HepG2 (cell line): ENCODE measurements at places on chromosomes 1 and 21.

- DNase-seq, result no peak
- H3K4me1 ChIP-seq, result no peaks in the 10 kb centered on the region
- no peak overlapping the region for H3K4me3 ChIP-seq
- no peaks in the 10 kb centered on the region for H3K36me3 ChIP-seq
- peaks cover 3% of the 10 kb centered on the region; the same call in 1 of the 3 replicates for H3K27me3 ChIP-seq
These were observed 45.5 kb downstream of the GNG12 start for GRCh38 chr1:67787746-67788145.

GRCh38 chr1:119713039-119713748, 1.5 kb downstream of the PHGDH start:
- no peak for DNase-seq
- peaks cover 53% of the 10 kb centered on the region for H3K4me1 ChIP-seq
- H3K27ac ChIP-seq, result peak overlapping the region; percentile 84
- H3K4me3 ChIP-seq, result peak overlapping the region; percentile 67
- no peaks in the 10 kb centered on the region; the same call in 2 of the 3 replicates for H3K36me3 ChIP-seq
- H3K27me3 ChIP-seq, result no peaks in the 10 kb centered on the region

- peak; percentile 63 for DNase-seq
- H3K4me1 ChIP-seq, result peaks cover 43% of the 10 kb centered on the region
- peak overlapping the region; percentile 80 for H3K4me3 ChIP-seq
These were observed 1.2 kb downstream of the MTF2 start for GRCh38 chr1:93080179-93080823.

GRCh38 chr1:54819195-54819536, 18.0 kb upstream of the TTC22 start:
- H3K4me1 ChIP-seq, result peaks cover 6% of the 10 kb centered on the region
- no peaks in the 10 kb centered on the region for H3K36me3 ChIP-seq
- H3K27me3 ChIP-seq, result peaks cover 35% of the 10 kb centered on the region; the same call in 2 of the 3 replicates
- no peak overlapping the region for H3K4me3 ChIP-seq
- H3K27ac ChIP-seq, result no peak overlapping the region

GRCh38 chr1:156706657-156707416, 1.5 kb upstream of the CRABP2 start:
- no peak for DNase-seq
- peak overlapping the region; percentile 41; the same call in 1 of the 2 replicates for H3K4me3 ChIP-seq
- no peaks in the 10 kb centered on the region for H3K36me3 ChIP-seq
- H3K4me1 ChIP-seq, result peaks cover 25% of the 10 kb centered on the region
- H3K27me3 ChIP-seq, result peaks cover 71% of the 10 kb centered on the region

DNA sequence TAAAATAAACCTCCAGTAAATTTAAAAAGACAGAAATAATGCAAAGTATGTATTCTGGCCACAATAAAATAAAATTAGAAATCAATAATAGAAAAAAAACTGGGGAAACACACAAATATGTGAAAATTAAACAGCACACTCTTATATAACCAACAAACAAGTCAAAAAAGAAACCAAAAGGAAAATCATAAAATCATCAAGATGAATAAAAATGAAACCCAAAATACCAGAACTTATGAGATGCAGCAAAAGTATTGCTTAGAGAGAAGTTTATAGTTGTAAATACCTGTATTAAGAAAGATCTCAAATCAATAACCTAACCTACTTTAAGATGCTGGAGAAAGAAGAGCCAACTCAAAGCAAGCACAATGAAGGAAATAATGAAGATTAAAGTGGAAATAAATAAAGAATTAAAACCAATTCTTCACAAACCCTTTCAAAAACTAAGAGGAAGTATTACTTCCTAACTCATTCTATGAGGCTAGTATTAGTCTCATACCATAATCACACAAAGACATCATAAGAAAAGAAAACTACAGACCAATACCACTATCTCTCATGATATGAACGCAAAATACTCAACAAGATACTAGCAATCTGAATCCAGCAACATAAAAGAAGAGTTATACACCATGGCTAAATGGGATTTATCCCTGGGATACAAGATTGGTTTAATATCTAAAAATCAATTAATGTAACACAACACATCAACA, 6.4 kb upstream of the KRTAP10-3 start:
- H3K27me3 ChIP-seq, result no peaks in the 10 kb centered on the region; the same call in 1 of the 2 replicates
- no peak for DNase-seq
- no peaks in the 10 kb centered on the region for H3K4me1 ChIP-seq

DNA sequence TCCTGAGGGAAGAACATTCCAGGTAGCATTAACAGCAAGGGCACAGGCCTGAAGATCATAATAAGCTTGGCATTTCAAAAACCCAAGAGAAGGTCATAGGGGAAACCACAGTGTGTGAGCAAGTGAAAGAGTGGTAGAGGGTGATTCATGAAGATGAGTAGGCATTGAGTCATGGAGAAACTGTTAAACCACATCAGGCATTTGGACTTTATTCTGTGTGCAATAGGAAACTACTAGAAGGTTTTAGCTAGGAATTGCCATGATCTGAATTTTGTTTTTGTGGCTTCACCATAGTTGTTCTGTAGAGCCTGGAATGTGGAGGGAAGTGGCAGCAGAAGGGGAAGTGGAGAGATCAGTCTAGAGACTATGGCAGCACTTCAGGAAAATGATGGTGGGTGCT, 359.0 kb upstream of the PTBP2 start:
- H3K36me3 ChIP-seq, result no peaks in the 10 kb centered on the region
- H3K27me3 ChIP-seq, result no peaks in the 10 kb centered on the region
- no peaks in the 10 kb centered on the region for H3K4me1 ChIP-seq
- H3K4me3 ChIP-seq, result no peak overlapping the region
- peak; percentile 31 for DNase-seq

DNA sequence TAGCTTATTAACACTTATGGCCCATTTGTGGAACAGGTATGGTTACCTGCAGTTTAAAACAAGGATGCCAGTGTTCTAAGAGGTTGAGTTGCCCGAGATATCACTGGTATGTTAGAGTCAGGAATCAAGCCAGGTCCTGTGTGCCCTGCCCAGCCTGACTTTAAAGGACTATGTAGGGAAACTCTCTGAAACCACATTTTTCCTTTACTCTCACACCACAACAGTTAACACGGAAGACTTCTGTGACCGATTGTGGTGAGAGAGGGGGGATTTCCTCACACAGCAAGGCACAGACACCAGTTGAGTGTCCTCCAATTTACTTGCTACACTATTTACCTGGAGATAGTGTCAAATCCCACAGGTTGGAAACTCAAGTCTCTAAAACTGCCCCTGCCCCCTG, 47.8 kb downstream of the UCK2 start:
- H3K4me3 ChIP-seq, result no peak overlapping the region
- H3K27me3 ChIP-seq, result no peaks in the 10 kb centered on the region
- no peak for DNase-seq
- no peak overlapping the region for H3K27ac ChIP-seq

- H3K4me3 ChIP-seq, result no peak overlapping the region
- peaks cover 36% of the 10 kb centered on the region for H3K4me1 ChIP-seq
- peak overlapping the region; percentile 61 for H3K27ac ChIP-seq
- DNase-seq, result peak; percentile 92
- H3K27me3 ChIP-seq, result no peaks in the 10 kb centered on the region
- H3K36me3 ChIP-seq, result no peaks in the 10 kb centered on the region
These were observed 228.2 kb upstream of the PROX1 start for GRCh38 chr1:213759359-213760181.

DNA sequence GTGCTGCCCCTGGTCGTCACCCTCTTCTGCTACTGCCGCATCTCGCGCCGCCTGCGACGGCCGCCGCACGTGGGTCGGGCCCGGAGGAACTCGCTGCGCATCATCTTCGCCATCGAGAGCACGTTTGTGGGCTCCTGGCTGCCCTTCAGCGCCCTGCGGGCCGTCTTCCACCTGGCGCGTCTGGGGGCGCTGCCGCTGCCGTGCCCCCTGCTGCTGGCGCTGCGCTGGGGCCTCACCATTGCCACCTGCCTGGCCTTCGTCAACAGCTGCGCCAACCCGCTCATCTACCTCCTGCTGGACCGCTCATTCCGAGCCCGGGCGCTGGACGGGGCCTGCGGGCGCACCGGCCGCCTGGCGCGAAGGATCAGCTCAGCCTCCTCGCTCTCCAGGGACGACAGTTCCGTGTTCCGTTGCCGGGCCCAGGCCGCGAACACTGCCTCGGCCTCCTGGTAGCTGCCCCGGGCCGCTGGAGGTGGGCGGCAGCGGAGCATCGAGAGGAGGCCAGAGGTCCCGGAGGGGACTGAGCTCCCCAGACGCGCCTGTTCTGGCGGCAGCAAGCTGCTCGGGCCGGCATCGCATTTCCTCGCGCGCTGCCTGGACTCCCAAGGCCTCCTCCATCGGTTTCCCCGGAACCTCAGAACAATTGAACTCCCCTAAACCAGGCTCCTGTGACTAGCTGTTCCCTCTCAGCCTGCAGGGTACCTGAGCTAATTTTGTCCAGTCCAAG, 1.1 kb downstream of the GPR25 start:
- H3K4me3 ChIP-seq, result no peak overlapping the region
- no peaks in the 10 kb centered on the region for H3K36me3 ChIP-seq
- DNase-seq, result no peak
- H3K27me3 ChIP-seq, result peaks cover 1% of the 10 kb centered on the region; the same call in 1 of the 2 replicates
- H3K27ac ChIP-seq, result no peak overlapping the region
- H3K4me1 ChIP-seq, result peaks cover 9% of the 10 kb centered on the region; the same call in 1 of the 2 replicates

GRCh38 chr1:185670187-185670627, 64.0 kb upstream of the HMCN1 start:
- H3K27ac ChIP-seq, result no peak overlapping the region
- H3K36me3 ChIP-seq, result no peaks in the 10 kb centered on the region
- H3K4me1 ChIP-seq, result peaks cover 26% of the 10 kb centered on the region
- H3K4me3 ChIP-seq, result no peak overlapping the region
- peaks cover 1% of the 10 kb centered on the region; the same call in 1 of the 2 replicates for H3K27me3 ChIP-seq

- H3K27me3 ChIP-seq, result no peaks in the 10 kb centered on the region
- no peak for DNase-seq
- H3K36me3 ChIP-seq, result no peaks in the 10 kb centered on the region
- no peak overlapping the region for H3K27ac ChIP-seq
- no peak overlapping the region for H3K4me3 ChIP-seq
- no peaks in the 10 kb centered on the region for H3K4me1 ChIP-seq
These were observed 132.9 kb upstream of the GJB5 start for GRCh38 chr1:34621916-34622315.

DNA sequence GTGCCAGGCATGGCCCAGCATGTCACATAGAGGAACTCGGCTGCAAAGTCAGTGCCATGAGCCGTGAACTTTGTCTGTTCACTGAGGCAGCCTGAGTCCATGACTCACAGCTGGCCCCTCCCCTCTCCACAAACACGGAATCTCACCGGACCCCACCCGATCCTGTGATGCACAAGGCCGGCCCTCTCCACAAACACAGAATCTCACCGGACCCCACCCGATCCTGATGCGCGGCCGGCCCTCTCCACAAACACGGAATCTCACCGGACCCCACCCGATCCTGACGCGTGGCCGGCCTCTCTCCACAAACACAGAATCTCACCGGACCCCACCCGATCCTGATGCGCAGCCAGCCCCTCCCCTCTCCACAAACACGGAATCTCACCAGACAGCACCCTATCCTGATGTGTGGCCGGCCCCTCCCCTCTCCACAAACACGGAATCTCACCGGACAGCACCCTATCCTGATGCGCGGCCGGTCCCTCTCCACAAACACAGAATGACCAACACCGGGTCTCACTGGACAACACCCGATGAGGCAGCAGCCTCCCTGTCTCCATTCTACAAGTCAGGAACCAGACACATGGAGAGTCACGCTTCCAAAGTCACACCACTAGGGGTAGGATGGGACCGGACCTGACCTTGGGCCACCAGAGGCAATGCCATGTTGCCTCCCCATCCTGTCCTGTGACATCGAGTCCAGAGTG, 39.6 kb upstream of the GPR153 start:
- H3K27me3 ChIP-seq, result no peaks in the 10 kb centered on the region
- H3K36me3 ChIP-seq, result peaks cover 4% of the 10 kb centered on the region; the same call in 1 of the 3 replicates
- peaks cover 7% of the 10 kb centered on the region for H3K4me1 ChIP-seq
- no peak for DNase-seq

DNA sequence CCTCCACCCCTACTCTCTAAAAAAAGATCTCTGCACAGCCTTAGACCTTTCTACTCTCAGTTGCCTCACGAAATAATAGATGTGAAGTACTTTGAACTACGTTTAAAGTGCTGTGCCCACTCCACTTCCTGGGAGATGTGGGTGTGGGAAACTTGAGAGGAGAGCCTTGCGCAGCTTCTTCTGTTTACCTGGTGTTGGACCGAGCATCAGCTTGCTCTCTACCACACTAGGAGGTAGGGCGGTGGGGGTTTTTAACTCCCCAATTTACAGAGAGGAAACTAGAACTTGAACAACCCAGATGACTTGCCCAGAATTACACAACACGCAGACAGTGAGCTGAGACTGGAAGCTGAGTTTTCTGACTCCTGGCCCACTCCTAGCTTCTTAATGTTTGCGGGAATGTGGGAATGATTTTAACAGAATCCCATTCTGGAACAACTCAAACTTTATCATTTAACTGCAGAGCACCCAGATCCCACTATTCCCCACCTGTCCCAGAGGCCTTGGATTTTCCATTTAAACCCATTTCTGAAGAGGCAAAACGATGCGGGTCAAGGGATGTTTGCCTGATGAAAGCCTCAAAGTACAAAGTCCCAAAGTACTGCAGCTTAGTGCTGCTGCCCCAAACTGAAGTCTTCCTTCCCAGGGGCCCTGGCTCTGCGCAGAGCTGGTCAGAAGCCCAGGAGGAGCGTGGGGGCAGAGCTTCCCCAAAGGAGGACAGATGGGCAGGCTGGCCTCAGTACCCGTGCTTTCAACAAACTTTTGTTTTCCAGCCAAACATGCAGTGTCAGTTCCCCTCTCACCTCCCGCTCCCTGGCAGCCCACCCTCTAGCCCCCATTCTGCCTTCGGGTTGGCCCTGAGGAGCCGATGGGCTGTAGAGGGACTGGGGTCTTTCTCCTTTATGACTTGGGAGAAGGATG, 19.0 kb downstream of the BTG2 start:
- 0 out of 2 replicates have a peak, but pooled peaks cover 5% of the 10 kb centered on the region for H3K27me3 ChIP-seq
- H3K4me1 ChIP-seq, result peaks cover 45% of the 10 kb centered on the region
- DNase-seq, result no peak
- no peak overlapping the region for H3K27ac ChIP-seq
- no peak overlapping the region for H3K4me3 ChIP-seq

- no peak overlapping the region for H3K4me3 ChIP-seq
- H3K4me1 ChIP-seq, result peaks cover 66% of the 10 kb centered on the region
- peak; percentile 38 for DNase-seq
- no peak overlapping the region for H3K27ac ChIP-seq
These were observed 47.1 kb upstream of the IRF2BP2 start for GRCh38 chr1:234656944-234657654.

DNA sequence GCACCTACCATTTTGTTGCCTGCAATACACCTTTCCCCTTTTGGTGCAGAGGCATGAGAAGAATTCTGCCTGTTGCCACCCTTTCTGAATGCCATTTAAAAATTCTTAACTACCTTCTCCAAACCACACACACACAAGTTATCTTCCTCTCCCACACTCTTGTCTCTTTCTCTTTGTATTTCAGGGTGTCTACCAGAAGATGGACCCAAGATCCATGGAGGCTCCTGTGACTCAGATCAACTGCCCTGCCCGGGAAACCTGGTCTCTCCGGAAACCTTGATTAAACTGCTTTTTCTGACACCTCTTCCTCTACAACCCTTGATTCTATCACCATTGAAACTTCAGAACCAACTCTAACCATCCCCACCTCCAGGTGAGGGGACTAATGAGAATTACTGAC, 2.4 kb upstream of the TARS2 start:
- H3K27me3 ChIP-seq, result no peaks in the 10 kb centered on the region
- DNase-seq, result peak; percentile 35
- H3K36me3 ChIP-seq, result peaks cover 2% of the 10 kb centered on the region; the same call in 1 of the 2 replicates
- peak overlapping the region; percentile 26 for H3K27ac ChIP-seq
- peaks cover 30% of the 10 kb centered on the region for H3K4me1 ChIP-seq
- no peak overlapping the region for H3K4me3 ChIP-seq
